ENCODE measurements at places on chromosomes 3 and 15. TPM values are rescaled to one million over a fixed set of nuclear protein-coding genes. Genes with fewer than 3 reads are reported as not detected.

Gene MCF2L2
- 0.39 TPM for polyA plus RNA-seq

Gene TFRC
- 38.4 TPM for polyA plus RNA-seq

Gene DNASE1L3
- 10.3 TPM for polyA plus RNA-seq

Gene RPL29
- polyA plus RNA-seq = 3,982 TPM

Gene GOLGA6A
- polyA plus RNA-seq = not detected

Gene FURIN
- 33.7 TPM for polyA plus RNA-seq

Gene GOLGA8Q
- polyA plus RNA-seq = 1.2 TPM

Gene CLDN1
- 21.5 TPM for polyA plus RNA-seq

Gene LCTL
- not detected for polyA plus RNA-seq

Gene SLC6A1
- polyA plus RNA-seq = 3.3 TPM

Gene OXTR
- polyA plus RNA-seq = 5.0 TPM

Gene MYO5A
- polyA plus RNA-seq = 9.5 TPM

Gene PRICKLE2
- 18.2 TPM for polyA plus RNA-seq

Gene NISCH
- 77.7 TPM for polyA plus RNA-seq

Gene TLR9
- 0.58 TPM for polyA plus RNA-seq

Gene SLC22A14
- polyA plus RNA-seq = 0.55 TPM

Gene EPHB3
- polyA plus RNA-seq = 7.3 TPM

Gene DNAJA4
- 23.7 TPM for polyA plus RNA-seq

Gene INKA1
- polyA plus RNA-seq = 0.25 TPM

Gene GOLGB1
- 31.7 TPM for polyA plus RNA-seq

Gene C3orf85
- polyA plus RNA-seq = not detected

Gene PP2D1
- polyA plus RNA-seq = not detected

Gene MSL2
- polyA plus RNA-seq = 39.6 TPM

Gene SLC24A5
- polyA plus RNA-seq = not detected

Gene FBXW12
- polyA plus RNA-seq = 0.33 TPM

Gene GCNT3
- polyA plus RNA-seq = 0.57 TPM

Gene SMARCC1
- 24.8 TPM for polyA plus RNA-seq

Gene TAMM41
- polyA plus RNA-seq = 17.2 TPM

Gene AHSG
- polyA plus RNA-seq = not detected

Gene SPATA12
- 0.12 TPM for polyA plus RNA-seq

Gene PLCB2
- 3.2 TPM for polyA plus RNA-seq

Gene FILIP1L
- polyA plus RNA-seq = 78.7 TPM

Gene LRTM1
- not detected for polyA plus RNA-seq

Gene HCLS1
- polyA plus RNA-seq = 45.9 TPM

Gene UTS2B
- polyA plus RNA-seq = 0.63 TPM

Gene SUCNR1
- polyA plus RNA-seq = 0.04 TPM

Gene MESP2
- 0.19 TPM for polyA plus RNA-seq

Gene FAM81A
- 0.85 TPM for polyA plus RNA-seq

Gene GOLGA8B
- 78.9 TPM for polyA plus RNA-seq

Gene GATM
- polyA plus RNA-seq = 116 TPM

Measured in ovary (tissue), 10 donors.